ENCODE measurements at places on chromosomes 6 and 20. TPM values are rescaled to one million over a fixed set of nuclear protein-coding genes. Genes with fewer than 3 reads are reported as not detected.

- H3K27me3 ChIP-seq, result no peaks in the 10 kb centered on the region
- no peak overlapping the region for H3K27ac ChIP-seq
- DNase-seq, result no peak
- peaks cover 11% of the 10 kb centered on the region for H3K36me3 ChIP-seq
Measured at GRCh38 chr6:89661559-89661958, 23.0 kb upstream of the LYRM2 start.

DNA sequence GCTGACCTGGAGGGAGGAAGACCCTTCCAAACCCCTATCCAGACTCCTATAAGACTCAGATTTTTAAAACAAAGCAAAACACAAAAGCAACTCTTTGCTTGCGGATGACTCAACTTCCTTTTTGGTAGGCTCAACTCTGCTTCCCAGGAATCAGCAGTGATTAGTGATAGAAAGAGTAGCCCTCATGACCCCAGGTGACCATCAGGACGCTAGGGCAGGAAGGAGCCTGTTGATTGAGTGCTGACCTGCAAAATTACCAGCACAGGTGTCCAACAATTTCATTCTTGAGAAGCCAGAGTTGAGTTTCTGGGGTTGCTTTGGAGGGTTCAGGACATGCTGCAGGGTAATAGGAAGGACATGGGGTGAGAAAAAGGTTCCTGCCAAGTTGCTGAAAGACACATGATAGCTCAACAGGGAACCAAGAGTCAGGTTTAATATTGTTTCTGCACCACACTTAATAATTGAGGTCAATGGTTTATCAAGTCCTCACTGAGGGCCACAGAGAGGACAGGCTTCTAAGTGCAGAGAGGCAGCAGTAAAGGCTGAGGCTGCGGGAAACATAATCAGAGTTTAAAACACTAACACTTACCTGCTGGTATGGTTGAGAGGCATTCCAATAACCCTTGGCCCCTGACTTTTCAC lies 67.4 kb upstream of the BMP2 start:
- H3K27me3 ChIP-seq, result no peaks in the 10 kb centered on the region
- H3K36me3 ChIP-seq, result no peaks in the 10 kb centered on the region
- no peak overlapping the region for H3K4me3 ChIP-seq
- DNase-seq, result no peak

DNA sequence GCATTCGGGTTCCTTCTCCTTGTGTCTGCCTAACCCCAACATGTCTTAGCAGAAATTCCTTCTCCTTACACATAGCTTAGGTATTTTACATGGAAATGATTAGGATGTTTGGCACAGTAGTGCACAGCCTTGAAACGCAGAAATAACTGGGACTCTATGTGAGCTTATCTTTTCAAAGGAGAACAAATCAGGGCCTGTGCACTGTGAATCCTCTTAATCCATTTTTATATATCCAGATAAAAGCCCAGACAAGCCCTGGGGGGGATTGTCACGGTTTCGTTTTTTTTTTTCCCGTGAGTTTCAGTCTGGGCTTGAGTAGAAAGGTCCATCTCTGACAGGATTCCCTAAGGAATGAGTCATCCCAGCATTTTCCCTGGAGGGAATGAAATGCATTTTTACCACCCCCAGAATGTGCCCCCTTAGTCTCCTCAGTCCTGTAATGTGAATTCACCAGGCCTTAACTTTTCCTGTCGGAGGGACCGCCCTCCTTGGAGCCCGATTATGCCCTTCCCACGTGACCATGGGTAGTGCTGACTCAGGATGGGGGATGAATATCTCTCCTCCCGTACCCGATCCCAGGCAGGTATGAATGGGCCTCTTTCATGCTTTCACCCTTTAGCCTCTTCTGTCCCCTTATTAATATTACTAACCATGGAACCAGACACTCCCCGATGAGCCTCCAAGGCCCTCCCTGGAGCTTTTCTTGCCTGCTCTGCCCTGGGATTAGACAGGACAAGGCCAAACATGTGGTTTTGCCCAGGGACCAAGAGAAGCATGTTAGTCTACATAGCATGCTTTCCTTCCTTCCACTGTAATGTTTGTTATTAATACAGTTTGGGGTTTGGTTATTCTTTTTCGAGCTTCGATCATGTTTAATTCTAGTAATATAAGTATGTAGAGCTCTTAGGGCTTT lies 23.9 kb upstream of the NAA20 start:
- peaks cover 15% of the 10 kb centered on the region for H3K4me1 ChIP-seq
- DNase-seq, result no peak
- H3K27me3 ChIP-seq, result no peaks in the 10 kb centered on the region
- H3K36me3 ChIP-seq, result no peaks in the 10 kb centered on the region

DNA sequence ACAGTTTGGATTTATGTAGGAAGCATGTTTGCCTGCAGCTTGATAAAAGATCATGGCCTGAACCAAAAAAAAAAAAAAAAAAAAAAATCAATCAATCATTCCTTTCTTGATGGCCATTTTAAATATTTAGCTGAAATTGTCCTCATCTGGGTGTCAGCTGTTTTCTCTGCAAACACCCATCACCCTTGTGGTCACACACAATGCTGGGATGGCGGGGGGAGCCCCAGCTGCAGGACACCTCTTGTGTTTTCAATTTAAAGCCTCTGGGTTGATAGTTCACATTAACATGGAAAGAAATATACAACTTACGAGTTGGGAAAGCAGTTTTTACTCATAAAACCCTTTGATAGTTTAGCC lies 160.4 kb downstream of the ZFP64 start:
- H3K27me3 ChIP-seq, result no peaks in the 10 kb centered on the region
- H3K4me1 ChIP-seq, result no peaks in the 10 kb centered on the region
- H3K4me3 ChIP-seq, result no peak overlapping the region
- H3K36me3 ChIP-seq, result no peaks in the 10 kb centered on the region
- no peak overlapping the region for H3K27ac ChIP-seq

GRCh38 chr20:46523108-46523507 lies 9.7 kb upstream of the ZNF334 start:
- H3K27ac ChIP-seq, result no peak overlapping the region
- no peaks in the 10 kb centered on the region for H3K36me3 ChIP-seq
- H3K4me1 ChIP-seq, result no peaks in the 10 kb centered on the region
- H3K4me3 ChIP-seq, result no peak overlapping the region
- peaks cover 2% of the 10 kb centered on the region for H3K27me3 ChIP-seq
- DNase-seq, result no peak

DNA sequence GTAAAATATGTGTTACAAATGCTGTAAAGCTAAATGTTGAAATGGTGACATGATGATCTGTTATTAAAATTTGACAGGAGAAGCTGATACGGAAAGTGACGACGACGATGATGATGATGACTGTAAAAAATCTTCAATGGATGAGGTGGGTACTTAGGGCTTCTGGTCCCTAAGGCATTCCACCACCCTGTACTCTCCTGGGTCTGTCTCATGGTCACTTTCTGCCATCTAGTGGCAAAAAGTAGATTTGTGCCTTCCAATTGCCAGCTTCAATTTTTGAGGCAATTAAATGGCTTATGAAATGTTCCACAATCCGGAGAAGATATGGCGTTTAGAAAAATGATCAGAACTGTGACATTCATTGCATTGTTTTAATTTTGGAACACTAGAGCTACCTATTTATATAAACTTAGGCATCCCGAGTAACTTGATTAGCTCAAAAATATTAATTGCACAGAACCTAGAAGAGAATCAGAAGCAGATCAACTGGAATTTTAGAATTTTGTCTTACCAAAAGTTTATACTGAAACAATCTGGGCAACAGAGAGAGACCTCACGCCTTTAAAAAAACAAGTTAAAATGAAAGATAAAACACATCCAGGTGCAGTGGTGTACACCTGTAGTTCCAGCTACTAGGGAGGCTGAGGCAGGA lies 346.5 kb upstream of the PLCB4 start:
- H3K27me3 ChIP-seq, result no peaks in the 10 kb centered on the region
- no peak overlapping the region for H3K4me3 ChIP-seq
- no peak overlapping the region for H3K27ac ChIP-seq
- DNase-seq, result no peak

DNA sequence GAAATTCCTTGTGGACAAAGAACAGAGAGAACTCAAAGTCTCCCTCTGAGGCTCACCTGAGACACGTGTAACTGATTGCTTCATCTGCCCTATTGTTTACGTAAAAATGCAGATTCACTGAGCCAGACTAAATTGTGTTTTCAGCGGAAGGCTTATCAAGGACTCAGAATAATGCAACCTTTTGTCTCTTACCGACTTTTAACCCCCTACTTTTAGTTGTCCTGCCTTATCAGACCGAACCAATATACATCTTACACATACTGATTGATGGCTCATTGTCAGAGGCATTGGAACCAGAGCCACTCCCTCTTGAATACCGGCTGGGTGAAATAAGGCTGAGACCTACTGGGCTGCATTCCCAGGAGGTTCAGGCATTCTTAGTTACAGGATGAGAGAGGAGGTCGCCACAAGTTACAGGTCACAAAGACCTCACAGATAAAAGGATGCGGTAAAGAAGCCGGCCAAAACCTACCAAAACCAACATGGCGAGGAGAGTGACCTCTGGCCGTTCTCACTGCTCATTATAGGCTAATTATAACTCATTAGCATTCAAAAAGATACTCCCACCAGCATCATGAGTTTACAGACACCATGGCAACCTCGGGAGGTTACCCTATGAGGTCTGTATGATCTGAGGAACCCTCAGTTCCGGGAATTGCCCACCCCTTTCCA lies 95.5 kb upstream of the ZNF184 start:
- H3K27me3 ChIP-seq, result no peaks in the 10 kb centered on the region
- no peaks in the 10 kb centered on the region for H3K4me1 ChIP-seq
- DNase-seq, result no peak
- H3K36me3 ChIP-seq, result no peaks in the 10 kb centered on the region
- H3K27ac ChIP-seq, result no peak overlapping the region

GRCh38 chr6:82362878-82363427 lies 664 bp upstream of the TPBG start:
- H3K27ac ChIP-seq, result no peak overlapping the region
- no peaks in the 10 kb centered on the region for H3K36me3 ChIP-seq
- H3K27me3 ChIP-seq, result no peaks in the 10 kb centered on the region
- no peak for DNase-seq

DNA sequence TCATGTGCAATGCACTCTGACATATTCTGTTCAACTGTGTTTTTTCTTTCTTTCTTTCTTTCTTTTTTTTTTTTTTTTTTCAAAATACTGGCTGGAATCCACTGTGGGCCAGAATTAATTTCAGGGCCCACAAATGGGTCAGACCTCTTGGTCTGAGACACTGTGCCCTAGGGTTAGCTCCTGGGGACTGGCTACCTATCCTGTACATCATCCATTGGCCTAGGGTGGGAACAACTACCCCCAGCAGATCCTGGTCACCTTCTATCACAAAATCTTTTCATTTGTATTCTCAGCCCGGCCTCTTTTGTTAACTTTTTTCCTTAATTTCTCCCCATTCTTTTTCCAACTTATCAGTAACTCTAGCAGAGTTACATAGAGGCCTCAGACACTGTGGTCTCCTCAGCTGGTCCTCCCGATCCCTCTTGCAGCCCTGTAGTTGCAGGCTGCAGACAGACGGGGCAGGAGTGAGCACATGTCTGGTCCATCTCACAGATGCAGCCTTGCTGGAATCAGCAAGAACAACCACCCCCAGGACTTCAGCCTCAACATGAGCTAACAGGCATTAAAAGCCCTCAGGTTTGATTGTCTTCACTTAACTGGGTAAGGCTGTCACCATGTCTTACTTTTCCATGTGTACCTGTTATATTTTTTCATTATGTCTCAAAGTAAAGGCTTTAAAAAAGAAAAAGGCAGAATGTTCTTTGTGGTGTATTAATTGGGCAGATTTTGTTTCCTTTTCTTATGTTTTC lies 41.3 kb downstream of the TXLNB start:
- DNase-seq, result no peak
- H3K4me3 ChIP-seq, result no peak overlapping the region
- no peaks in the 10 kb centered on the region for H3K27me3 ChIP-seq
- H3K4me1 ChIP-seq, result peaks cover 2% of the 10 kb centered on the region
- H3K27ac ChIP-seq, result peak overlapping the region; percentile 48
- H3K36me3 ChIP-seq, result peaks cover 2% of the 10 kb centered on the region

GRCh38 chr20:39066471-39067242 lies 104.5 kb downstream of the DHX35 start:
- DNase-seq, result no peak
- H3K4me1 ChIP-seq, result no peaks in the 10 kb centered on the region
- no peak overlapping the region for H3K4me3 ChIP-seq
- no peaks in the 10 kb centered on the region for H3K27me3 ChIP-seq

DNA sequence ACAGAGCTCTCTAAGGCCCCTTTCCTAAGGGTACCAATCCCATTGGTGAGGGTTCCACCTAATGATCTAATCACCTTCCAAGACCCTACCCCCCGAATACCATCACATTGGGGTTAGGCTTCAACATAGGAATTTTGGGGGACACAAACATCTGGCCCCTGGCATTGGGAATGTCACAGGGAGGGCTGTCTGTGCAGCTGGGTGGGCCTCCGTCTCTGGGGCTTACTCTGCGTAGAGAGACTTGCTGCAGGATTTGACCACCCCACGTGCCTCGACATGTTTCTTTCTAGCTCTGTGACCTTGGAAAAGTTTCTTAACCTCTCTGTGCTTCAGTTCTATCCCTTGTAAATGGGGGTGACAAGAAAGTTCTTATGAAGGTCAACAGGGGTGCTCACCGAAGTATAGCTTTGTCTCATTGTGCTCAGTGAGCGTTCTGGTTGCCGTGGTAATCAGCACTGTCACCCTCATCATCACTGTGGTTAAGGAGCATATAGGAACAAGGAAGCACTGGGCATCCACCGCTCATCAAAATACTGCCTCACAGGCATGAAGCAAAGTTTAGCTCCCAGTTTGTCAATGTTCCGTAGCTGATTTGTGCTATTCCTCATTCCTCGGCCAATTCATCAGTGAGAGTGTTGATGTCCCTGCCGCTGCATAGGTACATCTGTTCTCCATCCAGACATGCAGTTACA lies 152.8 kb downstream of the SYCP2 start:
- no peak overlapping the region for H3K4me3 ChIP-seq
- no peaks in the 10 kb centered on the region for H3K36me3 ChIP-seq
- no peaks in the 10 kb centered on the region for H3K4me1 ChIP-seq
- DNase-seq, result no peak
- H3K27ac ChIP-seq, result no peak overlapping the region

- no peak overlapping the region for H3K4me3 ChIP-seq
- DNase-seq, result no peak
- no peaks in the 10 kb centered on the region for H3K27me3 ChIP-seq
Measured at GRCh38 chr6:18330548-18331081, 56.5 kb upstream of the RNF144B start.

GRCh38 chr6:48844696-48845095 lies 618.4 kb downstream of the MMUT start:
- H3K4me3 ChIP-seq, result no peak overlapping the region
- DNase-seq, result no peak
- H3K4me1 ChIP-seq, result no peaks in the 10 kb centered on the region

DNA sequence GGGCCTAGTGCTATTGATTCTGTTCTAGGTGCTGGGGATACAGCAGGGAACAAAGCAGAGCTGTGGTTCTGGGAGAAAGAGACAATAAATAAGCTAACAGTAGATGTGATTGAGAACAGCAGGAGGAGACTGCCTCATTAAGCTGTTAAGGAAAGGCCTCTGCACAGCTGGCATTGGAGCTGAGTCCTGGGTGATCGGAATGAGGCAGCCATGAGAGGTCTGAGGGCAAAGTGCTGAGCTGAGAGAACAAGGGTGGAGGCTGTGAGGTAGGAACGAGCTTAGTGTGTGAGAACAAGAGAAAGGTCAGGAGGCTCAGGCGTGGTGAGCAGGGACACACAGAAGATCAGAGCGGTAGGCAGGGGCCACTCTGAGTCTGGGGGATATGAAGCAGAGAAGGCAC lies 18.3 kb downstream of the DDX27 start:
- no peaks in the 10 kb centered on the region for H3K4me1 ChIP-seq
- H3K27me3 ChIP-seq, result no peaks in the 10 kb centered on the region
- no peak overlapping the region for H3K4me3 ChIP-seq
- H3K36me3 ChIP-seq, result peaks cover 17% of the 10 kb centered on the region

Gene UTRN
- total RNA-seq, result 238 TPM

Gene MED23
- total RNA-seq, result 32.9 TPM

Gene L3MBTL1
- 24.3 TPM for total RNA-seq

Gene PGK2
- not detected for total RNA-seq

Gene NMBR
- 0.45 TPM for total RNA-seq

Gene TRIM10
- total RNA-seq, result not detected

Measured in aorta (tissue), 5 donors.